ENCODE measurements at places on chromosomes 2 and 18.

DNA sequence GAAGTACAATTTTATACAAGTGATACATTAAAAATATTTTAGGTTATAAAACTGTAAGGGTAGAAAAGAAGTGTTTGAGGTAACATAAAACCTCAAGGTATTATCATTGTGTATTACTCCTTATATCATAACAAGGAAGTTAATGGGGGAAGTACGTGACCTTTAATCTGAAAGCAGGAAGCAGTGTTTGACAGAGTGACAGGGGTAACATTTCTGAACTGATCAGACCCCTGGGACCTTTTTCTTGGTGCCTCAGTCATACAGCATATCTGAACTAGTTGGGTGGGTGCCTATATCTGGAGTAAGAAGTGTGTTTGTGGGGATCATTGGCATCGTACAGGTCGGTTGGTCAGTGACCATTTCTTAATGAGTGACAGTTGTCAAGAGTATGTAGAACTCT, 43.0 kb downstream of the MALT1 start:
- no peak for DNase-seq

- DNase-seq: no peak
Measured at GRCh38 chr2:73700131-73700611, 37.0 kb downstream of the TPRKB start.

DNA sequence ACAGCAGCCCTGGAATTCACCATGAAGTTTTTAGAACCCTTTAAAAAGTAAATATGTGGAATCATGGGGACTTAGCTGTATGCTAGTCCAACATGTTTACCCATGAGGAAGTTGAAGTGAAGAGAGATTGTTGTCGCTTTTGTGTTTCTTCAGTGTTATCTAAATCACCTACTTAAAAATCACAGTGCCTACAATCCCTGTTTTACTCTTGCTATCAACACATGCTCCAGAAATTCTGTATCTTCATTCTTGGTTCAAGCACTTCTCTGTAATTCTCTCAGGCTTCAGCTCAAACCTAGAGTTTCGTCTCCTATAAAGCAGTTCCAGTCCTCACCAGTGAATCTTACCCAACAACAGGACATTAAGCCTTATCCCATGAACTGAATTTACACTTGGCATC, 30.5 kb upstream of the CHMP1B start:
- DNase-seq: no peak

DNA sequence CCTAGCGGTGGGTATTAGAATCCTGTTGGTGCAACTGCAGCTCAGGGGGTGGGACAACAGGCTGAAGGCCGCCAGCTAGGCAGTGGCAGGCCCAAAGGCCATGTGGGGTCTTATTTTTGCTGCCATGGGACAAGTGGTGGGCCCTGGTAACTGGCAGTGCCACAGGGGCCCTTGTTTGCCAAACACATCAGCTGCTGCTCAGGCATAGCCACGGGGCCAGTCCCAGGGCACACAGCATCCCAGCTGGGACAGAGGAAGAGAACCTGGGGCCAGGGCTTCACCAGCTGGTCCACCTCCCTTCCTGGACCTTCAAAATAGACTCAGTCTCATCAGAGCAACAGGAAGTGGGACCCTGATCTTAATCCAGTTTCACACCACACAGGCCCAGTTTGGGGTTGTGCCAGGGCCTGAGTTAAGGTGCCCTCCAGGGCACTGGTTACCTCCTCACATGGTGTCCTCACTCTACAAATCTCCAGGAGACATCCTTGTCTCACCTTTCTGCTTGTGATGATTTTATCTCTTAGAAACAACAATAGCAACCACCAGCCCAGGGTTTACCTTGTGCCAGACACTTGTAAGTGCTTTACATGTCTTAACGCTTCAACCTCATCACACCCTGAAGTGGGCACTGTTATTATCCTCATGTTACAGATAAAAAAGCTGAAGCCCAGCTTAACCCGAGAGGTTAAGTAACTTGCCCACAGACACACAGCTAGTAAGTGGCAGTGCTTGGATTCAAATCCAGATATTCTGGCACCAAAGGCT, 98.5 kb downstream of the GYPC start:
- no peak for DNase-seq

DNA sequence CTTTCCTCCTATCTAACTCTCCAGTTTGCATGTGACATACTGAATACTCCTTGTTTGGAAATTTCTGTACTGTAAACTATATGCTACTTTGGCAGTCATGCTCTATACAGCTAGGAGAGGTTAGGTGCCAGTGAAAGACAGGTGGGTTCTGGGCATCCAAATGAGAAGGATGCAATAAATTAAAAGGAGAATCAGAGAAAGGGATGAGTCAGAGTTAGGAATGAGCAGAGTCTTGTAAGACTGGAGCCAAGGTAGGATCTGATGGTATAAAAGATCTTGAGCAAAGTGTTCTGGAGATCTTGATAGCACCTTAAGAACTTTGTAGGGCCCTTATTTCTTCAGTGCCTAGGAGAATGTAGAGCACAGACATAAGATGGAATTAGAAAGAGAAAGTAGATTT, 58.7 kb upstream of the STAM2 start:
- no peak for DNase-seq

- no peak for DNase-seq
Measured at GRCh38 chr2:40220177-40220925, 231.5 kb downstream of the SLC8A1 start.

DNA sequence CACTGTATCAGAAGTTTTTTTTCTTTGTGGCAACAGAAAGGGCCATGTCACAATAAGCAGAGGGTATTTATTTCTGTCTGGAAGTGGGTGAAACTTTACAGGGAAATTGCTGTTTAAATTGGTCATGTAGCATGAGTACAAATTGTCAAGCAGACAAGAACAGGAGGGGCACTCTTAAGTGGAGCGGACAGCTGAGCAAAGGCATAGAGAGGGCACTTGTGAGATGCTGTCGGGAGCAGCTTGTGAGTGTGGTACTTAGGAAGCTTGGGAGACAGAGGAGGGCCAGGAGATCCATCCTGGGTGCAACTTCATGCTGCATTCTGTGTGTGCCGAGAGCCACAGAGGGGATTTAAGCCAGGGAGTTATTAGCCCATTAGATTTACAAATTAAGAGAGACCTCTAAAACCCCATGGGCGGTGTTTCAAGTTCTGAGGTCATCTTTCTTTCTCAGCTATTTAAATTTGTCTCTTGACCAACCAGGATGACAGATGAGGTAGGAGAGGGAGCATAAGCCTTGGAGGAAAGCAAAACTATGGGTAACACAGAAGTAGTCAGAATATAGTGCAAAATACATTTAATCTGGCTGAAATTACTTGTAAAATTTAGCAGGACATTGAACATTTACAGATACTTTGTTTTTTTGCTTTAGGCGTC, 30.4 kb downstream of the INPP4A start:
- no peak for DNase-seq

DNA sequence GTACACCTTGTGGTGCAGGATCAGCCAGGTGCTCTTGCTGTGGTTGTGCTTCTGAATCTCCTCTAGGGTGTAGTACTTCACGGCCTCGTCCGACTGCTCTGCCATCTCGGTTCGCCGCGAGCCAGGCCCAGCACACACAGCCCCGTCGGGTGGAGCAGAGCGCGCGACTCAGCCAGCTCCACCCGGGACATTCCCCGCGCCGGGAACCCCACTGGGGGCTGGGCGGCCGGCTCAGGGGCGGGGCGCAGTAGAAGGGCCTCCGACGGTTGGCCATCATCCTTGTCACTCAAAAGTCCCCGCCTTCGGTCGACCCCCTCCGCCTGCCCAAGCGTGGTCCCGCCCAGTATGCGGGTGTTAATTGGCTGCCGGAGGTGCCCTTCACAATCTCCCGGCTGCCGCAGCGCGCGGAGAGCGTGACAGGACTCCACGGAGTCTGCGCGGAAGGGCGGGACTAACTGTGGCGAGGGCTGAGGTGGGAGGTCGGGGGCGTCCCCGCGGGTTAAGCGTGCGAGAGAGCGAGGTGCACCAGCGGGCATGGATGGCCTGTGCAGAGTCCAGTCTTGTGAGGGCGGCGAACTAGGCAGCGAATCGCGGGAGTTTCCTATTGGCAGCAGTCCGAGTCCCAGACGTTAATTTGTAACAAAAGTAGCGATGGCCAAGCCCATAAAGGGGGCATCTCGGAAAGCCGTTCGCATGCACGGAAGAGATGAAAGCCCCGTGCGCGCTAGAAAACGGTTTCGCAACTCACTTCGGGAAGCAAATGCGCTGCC, at the start of gene CYB5A:
Gene CYB5A (minus strand): TSS at position 193 of the 770 bp plus-strand sequence. CDS start 88 bp downstream, at position 105.
- DNase-seq: peak; percentile 98

DNA sequence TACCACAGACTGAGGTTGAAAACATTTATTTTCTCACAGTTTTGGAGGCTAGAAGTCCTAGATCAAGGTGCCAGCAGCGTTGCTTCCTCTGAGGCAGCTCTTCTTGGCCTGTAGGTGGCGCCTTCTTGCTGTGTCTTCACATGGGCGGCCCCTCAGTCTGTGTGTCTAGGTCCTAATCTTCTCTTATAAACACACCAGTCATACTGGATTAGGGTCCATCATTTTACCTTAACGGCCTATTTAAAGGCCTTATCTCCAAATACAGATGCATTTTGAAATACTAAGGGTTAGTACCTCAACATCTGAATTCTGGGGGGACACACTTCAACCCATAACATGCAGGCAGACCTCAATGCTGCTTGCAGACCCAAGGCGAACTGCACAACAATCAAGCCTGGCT, 4.4 kb upstream of the RMC1 start:
- peak; percentile 64 for DNase-seq

- DNase-seq: no peak
Measured at GRCh38 chr2:216768908-216769411, 73.6 kb upstream of the IGFBP5 start.

- DNase-seq: no peak
Measured at GRCh38 chr2:120744817-120745216, 9.1 kb downstream of the GLI2 start.

DNA sequence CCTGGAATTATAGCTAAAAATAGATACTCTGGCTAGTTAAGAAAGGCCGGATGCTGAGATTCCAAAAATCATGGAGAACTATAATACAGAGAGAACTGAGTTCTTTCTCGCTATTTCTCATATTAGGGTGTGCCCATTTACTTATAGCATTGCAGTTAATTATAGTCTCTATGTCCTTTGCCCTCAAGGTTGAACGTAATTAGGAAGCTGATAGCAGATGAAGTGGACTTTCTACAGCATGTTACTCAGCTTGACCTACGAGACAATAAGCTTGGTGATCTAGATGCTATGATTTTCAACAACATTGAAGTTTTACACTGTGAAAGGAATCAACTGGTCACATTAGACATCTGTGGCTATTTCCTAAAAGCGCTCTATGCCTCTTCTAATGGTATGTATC, 187.4 kb downstream of the PHLPP1 start:
- no peak for DNase-seq

DNA sequence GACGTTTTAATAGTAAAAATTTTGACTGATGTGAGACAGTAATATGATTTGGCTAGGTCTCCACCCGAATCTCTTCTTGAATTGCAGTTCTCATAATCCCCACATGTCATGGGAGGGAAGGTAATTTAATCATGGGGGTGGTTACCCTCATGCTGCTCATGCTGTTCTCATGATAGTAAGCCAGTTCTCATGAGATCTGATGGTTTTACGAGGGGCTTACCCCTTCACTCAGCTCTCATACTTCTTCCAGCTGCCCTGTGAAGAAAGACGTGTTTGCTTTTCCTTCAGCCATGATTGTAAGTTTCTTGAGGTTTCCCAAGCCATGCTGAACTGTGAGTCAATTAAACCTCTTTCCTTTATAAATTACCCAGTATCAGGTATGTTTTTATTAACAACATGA, 327.0 kb upstream of the CDH7 start:
- no peak for DNase-seq

DNA sequence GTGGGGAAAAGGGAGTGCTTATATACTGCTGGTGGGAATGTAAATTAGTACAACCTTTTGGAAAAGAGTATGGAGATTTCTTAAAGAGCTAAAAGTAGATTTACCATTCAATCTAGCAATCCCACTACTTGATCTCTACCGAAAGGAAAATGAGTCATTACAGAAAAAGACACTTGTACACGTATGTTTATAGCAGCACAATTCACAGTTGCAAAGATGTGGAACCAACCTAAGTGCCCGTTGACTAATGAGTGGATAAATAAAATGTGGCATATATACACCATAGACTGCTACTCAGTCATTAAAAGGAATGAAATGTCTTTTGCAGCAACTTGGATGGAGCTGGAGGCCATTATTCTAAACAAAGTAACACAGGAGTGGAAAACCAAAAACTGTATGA, 29.5 kb downstream of the FLACC1 start:
- no peak for DNase-seq

DNA sequence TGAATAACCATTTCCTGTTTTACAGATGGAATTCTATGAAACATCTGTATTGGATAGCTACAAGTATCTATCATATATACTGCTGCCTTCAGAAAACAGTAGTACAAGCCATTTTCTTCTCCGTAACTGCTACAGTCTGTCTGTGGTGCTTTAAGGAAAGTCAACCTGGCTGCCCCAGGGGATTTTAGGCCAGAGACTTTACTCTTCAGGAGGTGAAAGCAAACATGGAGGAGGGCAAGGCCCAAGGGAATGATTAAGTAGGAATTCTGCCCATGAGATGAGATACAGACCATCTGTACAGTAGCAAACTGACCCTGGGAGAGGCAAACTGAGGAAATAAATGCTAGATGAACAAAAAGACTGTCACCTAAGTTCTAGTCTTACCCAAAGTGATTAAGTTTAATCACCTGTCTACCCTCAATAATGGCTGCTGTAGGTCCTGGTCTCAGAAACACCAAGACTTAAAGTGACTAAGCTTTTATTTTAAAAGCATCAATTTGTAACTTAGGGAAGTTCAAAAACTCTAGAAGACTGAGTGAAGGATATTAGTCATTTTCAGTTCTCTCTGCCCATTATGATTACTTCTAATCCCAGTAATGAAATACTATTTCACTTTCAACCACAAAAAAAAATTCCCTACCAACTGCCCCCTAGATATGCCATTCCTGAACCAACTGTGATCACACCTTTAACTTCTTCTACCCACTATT, 14.8 kb downstream of the MBD2 start:
- no peak for DNase-seq

GRCh38 chr18:59057969-59058368, 81.7 kb upstream of the SEC11C start:
- no peak for DNase-seq

DNA sequence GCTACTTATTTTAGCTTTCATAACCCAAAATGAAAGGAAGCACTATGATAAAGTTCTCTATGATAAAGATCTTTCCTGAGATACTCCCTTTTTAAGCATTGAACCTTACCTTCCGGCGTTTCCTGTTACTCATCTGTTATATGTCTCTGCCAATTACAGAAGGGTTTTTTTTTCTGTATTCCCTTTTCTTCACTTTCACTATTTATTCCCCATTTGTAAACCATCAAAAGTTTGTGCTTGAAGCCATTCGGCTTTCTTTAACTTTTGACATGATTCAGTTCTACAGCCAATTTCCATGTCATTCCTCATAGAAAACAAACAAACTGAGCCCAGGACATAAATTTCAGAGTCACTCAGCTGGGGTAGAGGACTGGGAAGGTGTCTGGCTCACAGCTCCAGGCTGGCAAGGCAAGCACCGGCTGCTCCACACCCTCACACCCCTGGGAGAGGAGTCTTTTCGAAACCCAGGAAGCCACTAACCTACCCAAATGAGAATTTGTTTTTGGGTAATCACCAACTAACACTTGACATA, 429.4 kb upstream of the TRIB2 start:
- DNase-seq: no peak
